ENCODE measurements at places on chromosomes 13 and 19.

DNA sequence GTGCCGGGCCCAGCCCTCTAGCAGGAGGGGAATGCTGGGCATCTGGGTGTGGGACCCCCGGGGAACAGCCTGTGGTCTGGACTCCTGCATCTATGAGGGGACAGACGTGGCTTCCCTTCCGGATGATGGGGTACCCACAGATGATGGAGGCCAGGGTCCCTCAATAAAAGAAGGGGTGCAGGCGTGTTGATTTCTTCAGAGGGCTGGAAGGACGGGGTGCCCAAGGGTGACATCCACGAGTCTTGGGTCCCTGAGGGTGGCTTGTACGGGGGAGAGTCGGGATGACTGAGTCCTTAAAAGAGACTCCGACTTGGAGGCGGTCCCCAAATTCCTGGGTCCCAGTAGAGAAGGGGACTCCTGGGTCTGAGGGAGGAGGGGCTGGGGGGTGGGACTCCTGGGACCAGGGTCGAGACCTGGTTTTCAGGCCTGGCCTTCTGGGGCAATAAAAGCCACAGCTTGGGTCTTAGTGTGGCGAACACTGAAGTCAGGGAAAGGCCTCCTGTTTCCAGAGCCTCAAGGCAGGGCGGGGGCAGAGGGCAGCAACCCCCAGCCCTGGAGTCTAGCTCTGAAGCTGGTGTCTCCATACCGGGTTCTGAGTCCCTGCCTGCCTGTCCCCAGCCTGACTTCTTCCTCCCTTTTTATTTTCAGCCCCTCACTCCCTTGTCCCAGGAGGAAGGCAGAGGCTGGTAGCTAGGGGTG lies 459 bp upstream of the GRIN2D start:
- no peak for DNase-seq

DNA sequence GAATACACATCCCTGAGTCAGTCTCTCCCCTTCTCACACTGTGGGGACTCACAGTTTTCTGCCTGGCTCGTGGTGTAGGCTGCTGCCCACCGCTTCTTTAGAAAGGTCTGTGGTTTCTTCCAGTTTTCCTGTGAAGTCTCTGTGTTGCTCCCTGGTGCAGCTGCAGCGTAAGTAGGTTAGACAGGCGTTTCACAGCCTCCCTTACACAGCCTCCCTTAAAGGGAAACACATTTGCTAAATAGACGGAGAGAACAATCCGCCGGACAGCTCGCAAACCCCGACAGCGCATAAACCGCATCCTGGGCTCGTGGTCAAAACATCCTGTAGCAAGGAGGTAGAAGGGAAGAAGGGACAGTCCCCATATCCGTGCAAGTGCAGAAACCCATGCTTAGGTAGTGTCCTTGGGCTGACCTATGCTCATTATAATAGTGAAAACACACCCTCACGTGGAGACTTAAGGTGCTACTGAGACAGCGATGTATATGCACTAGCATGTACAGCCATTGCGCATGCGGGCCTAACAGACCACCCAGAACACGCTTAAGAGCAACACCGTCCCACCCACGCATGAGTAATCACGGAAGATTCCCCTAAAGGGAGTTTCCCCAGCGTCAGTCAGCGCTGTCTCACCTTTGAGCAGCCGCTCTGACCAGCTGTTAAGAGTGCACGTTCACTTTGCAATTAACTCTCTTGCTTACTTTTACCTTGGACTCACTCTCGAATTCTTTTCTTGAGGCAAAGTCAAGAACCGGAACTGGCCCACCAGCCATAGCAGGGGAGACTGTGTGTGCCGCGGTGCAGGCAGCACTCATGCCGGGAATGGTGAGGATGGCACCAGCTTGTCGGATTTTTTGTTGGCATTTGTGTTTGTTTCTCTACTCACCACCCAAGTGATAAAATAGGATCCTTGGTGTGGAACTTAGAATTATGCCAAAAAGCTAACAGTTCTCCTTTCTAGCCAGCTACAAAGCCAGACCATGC lies 16.6 kb downstream of the SIGLEC8 start:
- DNase-seq: no peak

- DNase-seq: no peak
Measured at GRCh38 chr19:33499671-33500506, 21.7 kb downstream of the PEPD start.

DNA sequence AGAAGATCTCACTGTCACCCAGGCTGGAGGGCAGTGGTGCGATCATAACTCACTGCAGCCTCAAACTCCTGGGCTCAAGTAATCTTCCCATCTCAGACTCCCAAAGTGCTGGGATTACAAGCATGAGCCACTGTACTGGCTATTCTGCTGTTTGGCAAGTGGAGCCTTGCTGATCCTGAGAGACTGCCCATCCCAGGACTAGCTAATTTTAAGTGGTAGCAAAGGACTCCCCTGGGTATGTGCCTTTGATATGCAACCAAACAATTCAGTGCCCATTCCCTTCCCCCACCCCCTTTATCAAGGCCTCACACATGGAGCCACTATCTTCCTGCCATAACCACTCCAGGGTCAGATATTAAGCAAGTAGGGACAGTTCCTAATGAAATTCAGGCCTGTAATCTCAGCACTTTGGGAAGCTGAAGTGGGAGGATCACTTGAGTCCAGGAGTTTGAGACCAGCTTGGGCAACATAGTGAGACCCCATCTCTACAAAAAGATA lies 17.0 kb upstream of the ZNF460 start:
- DNase-seq: no peak

DNA sequence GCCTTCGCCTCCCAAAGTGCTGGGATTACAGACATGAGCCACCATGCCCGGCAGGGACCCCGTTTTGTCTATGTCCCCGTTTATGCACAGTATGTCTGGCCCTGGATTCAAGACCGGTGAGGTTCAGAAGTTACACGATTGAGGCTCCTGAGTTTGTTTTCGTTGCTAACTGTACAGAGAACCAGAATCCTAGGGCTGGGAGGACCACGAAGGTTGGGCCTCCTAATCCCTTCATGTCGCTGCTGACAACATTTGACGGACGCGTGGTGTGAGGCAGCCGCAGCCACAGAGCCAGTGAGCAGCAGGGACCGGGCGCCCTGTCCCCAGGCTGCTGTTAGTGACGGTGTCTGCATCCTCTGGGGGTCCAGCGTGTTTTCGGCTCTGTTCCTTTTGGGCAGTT lies 91.4 kb downstream of the ATP11A start:
- no peak for DNase-seq

- peak; percentile 79 for DNase-seq
Measured at GRCh38 chr19:46661735-46662592, 982 bp upstream of the DACT3 start.

- DNase-seq: no peak
Measured at GRCh38 chr13:20312292-20312691, 80.2 kb upstream of the GJB6 start.

- no peak for DNase-seq
Measured at GRCh38 chr13:95030821-95031343, 270.4 kb downstream of the ABCC4 start.

GRCh38 chr19:31353833-31354232 lies 4.6 kb upstream of the TSHZ3 start:
- DNase-seq: no peak

GRCh38 chr13:61179741-61180140 lies 235.9 kb downstream of the PCDH20 start:
- no peak for DNase-seq

DNA sequence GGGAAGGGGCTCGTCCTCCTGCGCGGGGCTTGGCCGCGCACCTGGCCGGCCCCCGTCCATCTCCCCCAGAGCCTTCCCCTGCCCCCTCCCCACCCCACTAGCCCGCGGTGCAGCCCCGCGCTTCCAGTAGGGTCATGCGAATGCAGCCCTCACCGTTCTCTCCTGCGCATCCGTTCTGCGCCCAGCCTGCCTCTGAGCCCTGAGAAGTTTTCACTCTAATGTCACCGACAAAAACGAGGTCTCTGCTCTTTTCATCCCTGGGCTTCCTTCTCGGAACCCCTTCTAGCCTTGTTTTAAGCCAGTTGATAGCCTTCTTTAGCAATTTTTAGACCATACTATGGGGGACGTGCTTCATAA lies 97.4 kb downstream of the ATP8A2 start:
- DNase-seq: no peak

DNA sequence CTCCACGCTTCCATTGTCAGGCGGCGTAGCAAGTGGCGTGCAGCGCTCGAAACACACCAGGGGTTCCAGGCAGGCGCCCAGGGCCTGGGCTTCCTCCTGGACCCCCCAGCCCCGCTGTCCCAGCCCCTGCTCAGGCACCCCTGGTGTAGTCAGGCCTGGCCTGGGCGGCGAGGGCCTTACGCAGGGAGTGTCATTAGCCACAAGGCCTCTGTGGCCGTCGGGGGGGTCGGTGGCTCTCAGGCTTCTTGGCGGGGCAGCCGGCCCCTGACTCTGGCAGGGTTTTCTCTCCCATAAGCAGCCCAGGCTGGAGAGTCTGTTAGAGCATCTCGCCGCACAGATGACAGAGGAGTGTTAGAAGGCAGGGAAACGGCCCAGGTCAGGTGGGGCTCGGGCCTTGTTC lies 116.7 kb downstream of the KDM4B start:
- DNase-seq: no peak

GRCh38 chr19:8396185-8396562 lies 6.0 kb downstream of the RAB11B start:
- no peak for DNase-seq

DNA sequence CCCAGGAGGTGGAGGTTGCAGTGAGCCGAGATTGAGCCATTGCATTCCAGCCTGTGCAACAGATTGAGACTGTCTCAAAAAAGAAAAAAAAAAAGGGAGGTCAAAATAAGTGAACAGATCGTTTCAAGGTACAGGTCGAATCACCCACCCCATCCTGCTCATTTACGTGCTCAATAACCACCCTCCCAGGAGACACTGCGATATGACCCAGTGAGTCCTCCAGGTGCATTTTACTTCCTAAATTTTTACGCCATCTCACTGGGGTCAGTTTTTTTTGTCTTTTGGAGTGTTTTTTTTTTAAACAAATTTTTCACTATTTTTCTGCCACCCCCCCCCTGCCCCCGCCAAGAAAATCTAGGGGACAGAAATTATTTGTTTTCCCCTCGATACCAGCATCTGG lies 68.1 kb downstream of the ZNF486 start:
- DNase-seq: no peak

DNA sequence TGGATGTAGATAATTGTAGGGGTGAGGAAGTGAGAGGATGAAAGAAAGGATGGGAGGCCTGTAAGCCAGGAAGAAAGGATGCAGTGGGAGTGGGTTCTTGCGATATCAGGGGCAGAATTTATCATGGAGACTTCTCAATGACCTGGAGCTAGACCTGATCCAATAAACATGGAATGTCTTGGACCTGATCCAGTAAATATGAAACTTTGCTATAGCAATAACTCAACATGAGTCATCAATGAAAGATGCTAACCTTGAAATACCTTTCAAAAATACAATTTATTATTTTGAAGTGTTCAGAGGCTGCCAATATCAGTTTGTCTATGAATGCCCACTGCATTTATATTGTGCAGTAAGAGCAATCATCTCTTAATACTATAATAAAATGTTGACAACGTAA lies 279.5 kb downstream of the POU4F1 start:
- DNase-seq: no peak

DNA sequence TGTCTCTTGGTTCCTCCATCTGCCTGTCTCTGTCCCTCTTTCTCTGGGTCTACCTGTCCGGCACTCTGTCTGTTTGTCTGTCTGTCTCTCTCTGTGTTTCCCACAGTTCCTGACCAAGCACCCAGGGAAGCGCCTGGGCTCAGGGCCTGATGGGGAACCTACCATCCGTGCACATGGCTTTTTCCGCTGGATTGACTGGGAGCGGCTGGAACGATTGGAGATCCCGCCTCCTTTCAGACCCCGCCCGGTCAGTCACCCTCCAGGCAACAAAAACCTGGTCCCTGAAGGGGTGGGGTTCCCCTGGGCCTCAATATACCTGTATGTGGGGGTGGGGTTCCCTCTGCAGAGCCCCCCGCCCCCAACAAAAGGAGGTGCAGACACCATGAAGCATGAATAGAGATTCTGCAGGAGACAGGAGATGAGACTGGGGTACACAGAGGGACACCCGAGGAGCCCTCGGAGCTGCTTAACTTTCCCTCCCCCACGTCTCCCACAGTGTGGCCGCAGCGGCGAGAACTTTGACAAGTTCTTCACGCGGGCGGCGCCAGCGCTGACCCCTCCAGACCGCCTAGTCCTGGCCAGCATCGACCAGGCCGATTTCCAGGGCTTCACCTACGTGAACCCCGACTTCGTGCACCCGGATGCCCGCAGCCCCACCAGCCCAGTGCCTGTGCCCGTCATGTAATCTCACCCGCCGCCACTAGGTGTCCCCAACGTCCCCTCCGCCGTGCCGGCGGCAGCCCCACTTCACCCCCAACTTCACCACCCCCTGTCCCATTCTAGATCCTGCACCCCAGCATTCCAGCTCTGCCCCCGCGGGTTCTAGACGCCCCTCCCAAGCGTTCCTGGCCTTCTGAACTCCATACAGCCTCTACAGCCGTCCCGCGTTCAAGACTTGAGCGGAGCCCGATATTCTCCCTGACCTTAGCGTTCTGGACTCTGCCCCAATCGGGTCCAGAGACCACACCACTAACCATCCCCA lies 2.6 kb upstream of the CACNG7 start:
- no peak for DNase-seq

DNA sequence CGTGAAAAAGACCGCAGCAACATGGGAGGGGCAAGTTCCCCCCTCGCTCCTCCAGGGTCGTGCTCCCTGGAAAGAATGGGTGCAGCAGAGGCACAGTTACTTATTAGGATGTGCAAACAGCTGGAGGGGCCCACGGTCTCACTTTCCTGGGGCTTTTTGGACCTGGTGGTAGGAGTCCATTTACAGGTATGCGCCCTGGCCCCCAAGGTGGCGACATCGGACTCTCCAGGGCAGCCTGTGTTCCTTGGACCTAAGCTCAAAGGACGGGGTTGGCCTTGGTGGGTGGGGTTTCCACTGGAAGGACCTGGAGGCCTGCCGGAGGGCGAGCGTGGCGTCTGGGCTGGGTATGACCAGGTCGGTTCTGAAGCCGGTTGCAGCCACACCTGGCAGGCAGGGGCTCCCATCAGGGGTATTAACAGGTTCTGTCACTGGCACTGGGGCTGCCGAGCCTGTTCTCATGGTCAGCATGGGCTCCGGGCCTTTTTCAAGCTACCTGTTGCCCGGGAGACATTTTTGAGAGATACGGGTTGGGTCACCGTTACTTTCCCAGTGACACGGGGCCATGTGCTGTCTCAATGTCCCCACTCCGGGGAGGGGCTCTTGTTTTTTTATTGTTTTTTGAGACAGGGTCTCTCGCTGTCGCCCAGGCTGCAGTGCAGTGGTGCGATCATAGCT lies 5.9 kb downstream of the ZFR2 start:
- no peak for DNase-seq

- no peak for DNase-seq
Measured at GRCh38 chr19:17002455-17002854, 24.2 kb downstream of the CPAMD8 start.

DNA sequence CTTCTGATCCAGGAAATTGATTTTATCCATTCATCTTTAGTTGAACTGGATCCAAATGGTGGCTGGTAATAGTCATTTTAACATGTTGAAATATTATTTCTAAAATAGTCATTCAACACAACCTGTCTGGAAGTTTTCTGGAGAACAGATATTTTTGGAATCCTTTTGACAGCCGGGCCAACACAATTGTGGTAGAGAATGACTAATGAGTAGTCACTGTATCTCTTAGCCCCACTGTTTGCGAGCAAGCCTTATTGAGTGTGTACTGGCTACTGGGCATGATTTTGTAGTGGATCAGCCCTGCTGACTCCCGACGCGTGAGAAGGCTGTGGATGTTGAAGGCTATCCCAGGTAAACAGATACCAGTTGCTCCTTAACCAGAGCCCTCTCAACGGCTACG lies 383.4 kb downstream of the ZNF536 start:
- DNase-seq: no peak

All from NCI-H1105 (cell line).